A673 (cell line): ENCODE measurements at places on chromosomes 3 and 15.

GRCh38 chr3:100506355-100506754 lies 13.9 kb downstream of the TMEM45A start:
- no peak overlapping the region for H3K4me3 ChIP-seq
- H3K36me3 ChIP-seq, result no peaks in the 10 kb centered on the region
- no peaks in the 10 kb centered on the region for H3K4me1 ChIP-seq
- DNase-seq, result no peak

DNA sequence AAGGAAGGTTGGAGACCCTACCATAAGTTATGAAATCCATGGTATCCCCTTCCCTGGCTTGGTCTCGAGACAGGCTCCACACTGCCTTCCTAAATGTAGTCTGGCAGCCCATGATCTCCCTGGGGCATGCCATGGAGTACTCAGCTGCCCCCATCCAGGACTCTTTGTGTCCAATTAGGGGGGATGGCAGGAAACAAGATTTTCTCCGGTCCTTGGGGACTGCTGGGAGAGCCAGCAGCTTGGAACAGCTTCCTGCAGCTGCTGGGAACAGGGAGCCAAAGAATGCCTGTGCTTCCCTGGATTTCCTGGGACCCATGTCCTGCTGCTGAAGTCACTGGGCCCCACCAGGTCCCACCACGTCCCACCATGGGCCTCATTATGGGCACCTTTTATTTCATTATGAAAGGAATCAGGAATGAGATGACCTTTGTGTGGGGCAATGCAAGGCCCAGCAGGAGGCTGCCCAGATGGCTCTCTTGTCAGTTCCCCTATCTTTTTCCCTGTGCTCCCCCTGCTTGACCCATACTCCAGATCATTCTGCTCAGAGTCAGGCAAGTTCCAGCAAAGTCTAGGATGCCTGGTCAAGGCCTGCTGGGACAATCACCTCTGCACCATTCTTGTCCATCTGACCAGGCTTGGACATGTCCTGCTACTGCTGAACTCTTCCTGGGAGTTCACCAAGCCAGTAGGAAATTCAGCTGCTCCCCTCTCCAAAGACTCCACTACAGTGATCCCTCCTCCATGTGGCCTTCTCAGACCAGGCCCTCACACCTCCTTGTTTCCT lies 15.0 kb upstream of the DAG1 start:
- H3K4me3 ChIP-seq, result no peak overlapping the region
- H3K4me1 ChIP-seq, result no peaks in the 10 kb centered on the region
- peak; percentile 28 for DNase-seq

DNA sequence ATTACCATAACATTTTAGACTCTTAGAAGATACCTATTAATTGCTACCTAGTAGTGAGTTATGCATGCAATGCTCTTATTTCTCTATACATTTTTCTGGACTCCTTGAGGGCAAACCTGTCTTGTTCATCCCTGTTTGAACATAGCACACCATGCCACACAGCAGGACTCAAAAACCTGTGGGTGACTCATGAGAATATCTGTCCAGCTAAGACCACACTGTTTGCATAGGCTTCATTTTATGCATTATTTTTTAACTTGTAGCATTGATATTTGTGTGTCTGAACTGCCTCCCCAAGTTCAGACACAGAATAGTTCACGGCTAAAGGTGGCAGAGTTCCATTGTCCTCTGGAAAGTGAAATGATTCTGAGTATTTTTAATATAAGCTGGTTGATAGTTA lies 1.8 kb downstream of the LMCD1 start:
- no peaks in the 10 kb centered on the region for H3K36me3 ChIP-seq
- DNase-seq, result no peak
- H3K27me3 ChIP-seq, result no peaks in the 10 kb centered on the region
- H3K4me1 ChIP-seq, result peaks cover 31% of the 10 kb centered on the region

DNA sequence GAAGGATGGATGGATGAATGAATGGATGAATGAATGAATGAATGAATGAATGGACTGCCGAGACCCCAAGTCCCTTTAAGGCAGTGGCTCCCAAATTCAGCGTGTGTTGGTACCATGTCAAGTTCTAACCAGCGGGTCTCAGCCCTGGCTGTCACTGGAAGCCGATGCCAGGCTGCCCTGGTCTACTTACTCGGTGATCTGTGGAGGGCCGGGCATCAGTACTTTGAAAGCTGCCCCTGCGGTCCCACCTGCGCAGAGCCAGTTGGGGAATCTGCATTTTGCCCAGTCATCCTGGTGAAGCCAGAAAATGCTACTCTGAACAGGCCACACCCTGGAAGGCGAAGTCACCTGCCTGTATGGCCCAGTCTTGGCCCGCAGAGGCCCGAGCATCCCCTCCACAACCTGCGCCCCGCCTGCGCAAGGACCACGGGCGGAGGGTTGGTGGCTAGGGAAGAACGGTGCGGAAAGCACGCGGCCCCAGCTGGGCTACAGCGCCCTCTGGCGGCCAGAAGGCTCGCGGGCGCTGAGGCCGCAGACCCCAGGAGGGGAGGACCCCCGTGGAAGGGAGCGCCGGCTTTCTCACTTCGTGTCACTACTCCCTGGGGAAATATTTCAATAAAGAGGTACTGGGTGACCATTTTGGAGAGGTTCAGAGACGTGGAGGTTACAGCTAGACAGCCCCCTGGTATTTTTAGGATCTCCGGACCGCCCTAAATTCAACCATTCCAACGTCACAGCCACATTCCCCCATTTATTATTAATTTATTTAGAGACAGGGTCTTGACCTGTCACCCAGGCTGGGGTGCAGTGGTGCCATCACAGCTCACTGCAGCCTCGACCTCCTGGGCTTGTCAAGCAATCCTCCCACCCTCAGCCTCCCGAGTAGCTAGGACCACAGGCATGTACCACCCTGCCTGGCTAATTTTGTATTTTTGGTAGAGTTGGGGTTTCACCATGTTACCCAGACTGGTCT lies 34.9 kb downstream of the PRKCD start:
- H3K4me3 ChIP-seq, result no peak overlapping the region
- H3K4me1 ChIP-seq, result peaks cover 5% of the 10 kb centered on the region
- no peaks in the 10 kb centered on the region for H3K36me3 ChIP-seq
- no peak overlapping the region for H3K27ac ChIP-seq

DNA sequence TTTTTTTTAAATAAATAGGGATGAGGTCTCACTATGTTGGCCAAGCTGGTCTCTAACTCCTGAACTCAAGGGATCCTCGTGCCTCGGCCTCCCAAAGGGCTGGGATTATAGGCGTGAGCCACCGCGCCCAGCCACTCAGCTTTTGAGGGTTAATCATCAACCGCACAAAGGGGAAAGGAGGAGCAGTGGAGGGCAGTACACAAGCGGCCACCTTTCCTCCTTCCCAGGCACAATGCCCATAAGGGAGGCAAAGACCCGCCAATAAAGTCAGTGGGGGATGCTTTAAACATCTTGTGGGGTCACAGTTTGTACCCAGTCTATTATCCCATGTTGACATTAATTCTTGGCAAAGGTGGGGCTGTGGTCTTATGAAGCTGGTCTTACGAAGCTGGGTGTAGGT lies 32.4 kb downstream of the EHD4 start:
- no peaks in the 10 kb centered on the region for H3K36me3 ChIP-seq
- no peak overlapping the region for H3K4me3 ChIP-seq
- no peaks in the 10 kb centered on the region for H3K27me3 ChIP-seq
- no peak overlapping the region for H3K27ac ChIP-seq

DNA sequence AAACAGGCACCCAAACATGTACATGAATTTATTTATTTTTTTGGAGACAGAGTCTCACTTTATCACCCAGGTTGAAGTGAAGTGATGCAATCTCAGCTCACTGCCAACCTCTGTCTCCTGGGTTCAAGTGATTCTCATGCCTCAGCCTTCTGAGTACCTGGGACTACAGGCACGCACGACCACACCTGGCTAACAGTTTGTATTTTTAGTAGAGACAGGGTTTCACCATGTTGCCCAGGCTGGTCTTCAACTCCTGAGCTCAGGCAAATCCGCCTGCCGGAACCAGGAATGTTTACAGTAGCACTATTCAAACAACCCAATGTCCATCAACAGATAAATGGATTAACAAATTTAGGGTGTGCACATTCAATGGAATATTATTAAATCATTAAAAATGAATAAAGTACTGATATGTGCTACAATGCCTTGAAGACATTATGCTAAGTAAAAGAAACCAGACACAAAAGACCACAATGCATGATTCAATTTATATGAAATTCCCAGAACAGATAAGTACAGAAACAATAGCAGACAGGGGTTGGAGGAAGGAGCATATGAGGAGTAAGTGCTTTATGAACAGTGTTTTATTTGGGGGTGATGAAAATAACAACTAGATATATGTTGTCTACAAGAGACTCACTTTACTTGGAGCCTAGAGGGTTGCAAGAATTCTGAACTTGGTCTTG lies 1.3 kb downstream of the LEO1 start:
- H3K36me3 ChIP-seq, result peaks cover 4% of the 10 kb centered on the region
- peak overlapping the region; percentile 92 for H3K27ac ChIP-seq
- peak overlapping the region; percentile 89 for H3K4me3 ChIP-seq

GRCh38 chr15:83155942-83156341 lies 48.5 kb downstream of the TM6SF1 start:
- H3K27ac ChIP-seq, result no peak overlapping the region
- no peaks in the 10 kb centered on the region for H3K27me3 ChIP-seq
- DNase-seq, result no peak
- H3K36me3 ChIP-seq, result peaks cover 3% of the 10 kb centered on the region

- no peak overlapping the region for H3K4me3 ChIP-seq
- no peaks in the 10 kb centered on the region for H3K36me3 ChIP-seq
- no peak for DNase-seq
- H3K4me1 ChIP-seq, result no peaks in the 10 kb centered on the region
These were observed 66.0 kb downstream of the FLNB start for GRCh38 chr3:58074116-58074715.

GRCh38 chr3:82462977-82463376 lies 701.5 kb upstream of the GBE1 start:
- DNase-seq, result peak; percentile 0
- H3K36me3 ChIP-seq, result no peaks in the 10 kb centered on the region
- H3K4me1 ChIP-seq, result no peaks in the 10 kb centered on the region
- no peaks in the 10 kb centered on the region for H3K27me3 ChIP-seq
- no peak overlapping the region for H3K4me3 ChIP-seq

DNA sequence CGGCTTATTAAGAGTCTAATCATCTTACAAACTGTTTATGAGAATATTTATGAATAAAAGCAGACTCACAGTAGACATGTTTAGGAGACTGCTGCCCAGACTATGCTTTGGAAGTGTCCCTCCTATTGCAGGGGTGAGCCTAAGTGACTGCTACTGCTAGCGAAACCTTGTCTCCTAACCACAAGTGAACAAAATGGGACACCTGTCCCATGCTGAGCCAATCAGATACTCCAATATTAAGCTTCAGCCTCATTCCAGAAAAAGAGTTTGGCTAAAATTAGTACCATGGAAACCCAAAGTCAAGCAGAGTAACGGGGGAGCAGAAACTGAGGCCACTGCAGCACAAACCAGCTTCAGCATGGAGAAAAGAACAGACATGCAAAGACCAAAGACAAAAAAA lies 4.6 kb downstream of the DENND6A start:
- no peaks in the 10 kb centered on the region for H3K4me1 ChIP-seq
- no peaks in the 10 kb centered on the region for H3K27me3 ChIP-seq
- no peaks in the 10 kb centered on the region for H3K36me3 ChIP-seq
- H3K4me3 ChIP-seq, result no peak overlapping the region
- H3K27ac ChIP-seq, result no peak overlapping the region
- DNase-seq, result no peak

DNA sequence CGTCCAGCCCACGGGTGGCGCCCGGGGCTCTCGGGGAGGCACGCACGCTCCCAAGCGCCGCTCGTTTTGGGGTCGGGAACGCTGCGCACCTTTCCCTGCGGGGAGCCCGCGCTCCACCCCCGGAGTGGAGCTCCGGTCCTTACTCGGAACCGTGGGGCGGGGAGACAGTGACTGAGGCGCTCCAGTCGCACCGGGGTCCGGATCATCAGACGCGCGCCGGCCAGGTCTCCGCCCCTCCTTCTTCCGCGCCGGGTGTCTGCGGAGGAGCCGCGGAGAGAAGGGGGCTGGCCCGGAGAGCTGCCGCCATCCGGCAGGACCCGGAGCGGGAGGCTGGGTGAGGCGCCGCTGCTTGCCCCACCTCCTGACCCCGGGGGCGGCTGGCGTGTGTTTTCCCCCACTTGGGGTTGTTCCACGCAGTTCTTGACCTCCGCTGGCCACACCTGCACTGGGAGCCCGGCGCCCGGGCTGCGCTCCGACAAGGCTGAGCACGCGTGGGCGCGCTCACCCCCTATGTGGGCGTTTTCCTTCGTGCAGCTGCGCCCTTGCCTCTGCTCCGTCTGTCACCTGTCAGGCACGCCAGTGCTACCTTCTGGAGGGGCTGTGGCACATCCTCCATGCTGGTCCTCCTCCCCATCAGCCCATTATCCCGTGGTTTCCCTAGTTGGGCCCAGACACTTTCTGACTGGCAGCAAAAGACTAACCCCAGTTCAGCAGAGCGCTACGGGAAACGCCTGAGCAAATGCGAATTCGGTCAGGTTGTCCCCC lies at the start of gene MCF2L2:
Gene MCF2L2, minus strand, starts transcription at position 173 of the 765 bp plus-strand sequence. CDS start 642 bp downstream, outside the sequence.
- peak within 1 kb of the TSS; percentile 50 for H3K4me3 ChIP-seq
- H3K36me3 ChIP-seq, result no peaks in the 10 kb centered on the region
- peak; percentile 16 for DNase-seq
- H3K27ac ChIP-seq, result no peak within 1 kb of the TSS

DNA sequence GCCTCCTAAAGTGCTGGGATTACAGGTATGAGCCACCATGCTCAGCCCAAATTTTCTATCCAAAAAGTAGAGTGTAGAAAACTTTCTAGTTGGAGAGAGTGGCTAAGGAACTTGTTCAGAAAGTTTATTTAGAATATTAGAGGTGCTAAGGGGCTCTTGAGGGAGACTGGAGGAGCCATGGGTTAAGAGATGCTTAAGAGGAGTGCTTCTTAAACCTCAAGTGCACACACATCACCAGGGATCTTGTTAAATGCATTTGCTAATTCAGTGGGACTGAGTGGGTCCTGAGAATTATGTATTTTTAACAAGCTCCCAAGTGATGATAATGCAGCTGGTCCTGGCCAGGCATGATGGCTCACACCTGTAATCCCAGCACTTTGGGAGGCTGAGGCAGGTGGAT lies 29.7 kb upstream of the SLMAP start:
- no peak overlapping the region for H3K4me3 ChIP-seq
- peaks cover 4% of the 10 kb centered on the region for H3K4me1 ChIP-seq
- no peaks in the 10 kb centered on the region for H3K36me3 ChIP-seq
- DNase-seq, result no peak
- H3K27ac ChIP-seq, result no peak overlapping the region

GRCh38 chr3:128253150-128253549 lies 99.9 kb downstream of the EEFSEC start:
- no peak for DNase-seq
- H3K27me3 ChIP-seq, result no peaks in the 10 kb centered on the region
- no peaks in the 10 kb centered on the region for H3K36me3 ChIP-seq
- no peak overlapping the region for H3K4me3 ChIP-seq
- H3K27ac ChIP-seq, result no peak overlapping the region

DNA sequence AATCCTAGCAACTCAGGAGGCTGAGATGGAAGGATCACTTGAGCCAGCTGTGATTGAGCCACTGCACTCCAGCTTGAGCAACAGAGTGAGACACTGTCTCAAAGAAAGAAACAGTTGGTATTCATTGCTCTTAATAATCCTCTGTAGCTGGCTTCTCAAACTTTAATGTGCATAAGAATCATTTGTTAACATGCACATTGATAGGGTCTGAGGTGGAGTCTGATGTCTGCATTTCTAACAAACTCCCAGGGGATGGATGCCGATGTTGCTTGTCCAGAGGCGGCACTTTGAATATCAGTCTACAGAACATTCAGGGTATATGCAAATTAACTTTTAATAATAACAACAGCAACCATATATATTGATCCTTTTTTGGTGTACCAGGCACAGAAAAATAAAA lies 39.9 kb downstream of the NKIRAS1 start:
- peaks cover 29% of the 10 kb centered on the region for H3K4me1 ChIP-seq
- H3K27ac ChIP-seq, result no peak overlapping the region
- H3K4me3 ChIP-seq, result no peak overlapping the region
- no peak for DNase-seq
- no peaks in the 10 kb centered on the region for H3K27me3 ChIP-seq
- H3K36me3 ChIP-seq, result no peaks in the 10 kb centered on the region
